ENCODE measurements at places on chromosomes 12 and 14. TPM values are rescaled to one million over a fixed set of nuclear protein-coding genes. Genes with fewer than 3 reads are reported as not detected.

The CLEC4C gene
- polyA plus RNA-seq: 1.3 TPM

The OR6C74 gene
- not detected for polyA plus RNA-seq

The SYNDIG1L gene
- not detected for polyA plus RNA-seq

The DNAH10 gene
- 0.40 TPM for polyA plus RNA-seq

The TRAFD1 gene
- 73.0 TPM for polyA plus RNA-seq

The IAPP gene
- not detected for polyA plus RNA-seq

The RNF212B gene
- polyA plus RNA-seq: not detected

The STAC3 gene
- polyA plus RNA-seq: 2.4 TPM

The DIO3 gene
- polyA plus RNA-seq: not detected

The PEBP1 gene
- polyA plus RNA-seq: 281 TPM

The LALBA gene
- not detected for polyA plus RNA-seq

The RHOJ gene
- not detected for polyA plus RNA-seq

The RFLNA gene
- polyA plus RNA-seq: not detected

The RHEBL1 gene
- polyA plus RNA-seq: 3.2 TPM

The SSPN gene
- polyA plus RNA-seq: 149 TPM

The DNAI7 gene
- polyA plus RNA-seq: not detected

The ARHGEF40 gene
- not detected for polyA plus RNA-seq

The FOXN4 gene
- not detected for polyA plus RNA-seq

The CFAP251 gene
- polyA plus RNA-seq: not detected

The ZDHHC22 gene
- not detected for polyA plus RNA-seq

The SMIM41 gene
- polyA plus RNA-seq: not detected

The TOMM20L gene
- not detected for polyA plus RNA-seq

The GPR162 gene
- not detected for polyA plus RNA-seq

The CCDC177 gene
- not detected for polyA plus RNA-seq

The KRT71 gene
- not detected for polyA plus RNA-seq

The TAPBPL gene
- 125 TPM for polyA plus RNA-seq

The KRT78 gene
- polyA plus RNA-seq: not detected

The ACIN1 gene
- polyA plus RNA-seq: 18.8 TPM

The IL22 gene
- not detected for polyA plus RNA-seq

The KRT4 gene
- polyA plus RNA-seq: not detected

The DDIT3 gene
- 32.2 TPM for polyA plus RNA-seq
